ENCODE measurements at places on chromosomes 2 and 18.

DNA sequence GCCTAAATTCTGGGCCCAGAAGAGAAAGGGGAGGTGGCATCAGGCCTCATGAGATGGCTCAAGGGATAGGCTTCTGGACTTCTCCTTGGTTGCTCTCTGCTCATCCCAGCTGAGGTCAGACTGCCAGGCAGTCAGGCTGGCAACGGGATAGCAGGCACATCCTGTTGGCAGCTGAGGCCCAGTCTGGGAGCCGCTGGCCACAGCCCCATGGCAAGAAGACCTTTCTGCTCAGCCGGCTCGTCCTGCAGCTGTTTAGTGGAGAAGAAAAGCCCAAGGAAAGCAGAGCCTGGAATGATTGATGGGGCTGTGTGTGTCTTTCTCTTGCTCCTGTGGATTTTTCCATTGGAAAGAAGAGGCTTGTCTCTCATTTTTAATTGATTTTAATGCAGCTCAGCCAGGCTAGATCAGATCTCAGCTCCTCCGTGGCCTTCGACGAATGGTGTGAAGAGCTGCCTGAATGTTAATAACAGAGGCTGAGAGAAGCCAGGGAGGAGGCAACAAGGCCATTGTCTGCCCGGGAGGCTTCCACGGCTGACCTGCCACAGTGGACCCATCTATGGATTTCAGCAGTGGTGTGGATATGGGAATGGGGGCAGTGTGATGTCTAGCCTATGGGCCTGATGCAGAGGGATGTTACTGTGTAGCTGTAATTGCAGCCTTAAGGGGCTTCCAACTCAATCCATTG is 99.5 kb downstream of the HS1BP3 start:
- DNase-seq = no peak
- no peaks in the 10 kb centered on the region for H3K4me1 ChIP-seq
- H3K36me3 ChIP-seq = no peaks in the 10 kb centered on the region
- no peaks in the 10 kb centered on the region for H3K27me3 ChIP-seq
- H3K27ac ChIP-seq = no peak overlapping the region

DNA sequence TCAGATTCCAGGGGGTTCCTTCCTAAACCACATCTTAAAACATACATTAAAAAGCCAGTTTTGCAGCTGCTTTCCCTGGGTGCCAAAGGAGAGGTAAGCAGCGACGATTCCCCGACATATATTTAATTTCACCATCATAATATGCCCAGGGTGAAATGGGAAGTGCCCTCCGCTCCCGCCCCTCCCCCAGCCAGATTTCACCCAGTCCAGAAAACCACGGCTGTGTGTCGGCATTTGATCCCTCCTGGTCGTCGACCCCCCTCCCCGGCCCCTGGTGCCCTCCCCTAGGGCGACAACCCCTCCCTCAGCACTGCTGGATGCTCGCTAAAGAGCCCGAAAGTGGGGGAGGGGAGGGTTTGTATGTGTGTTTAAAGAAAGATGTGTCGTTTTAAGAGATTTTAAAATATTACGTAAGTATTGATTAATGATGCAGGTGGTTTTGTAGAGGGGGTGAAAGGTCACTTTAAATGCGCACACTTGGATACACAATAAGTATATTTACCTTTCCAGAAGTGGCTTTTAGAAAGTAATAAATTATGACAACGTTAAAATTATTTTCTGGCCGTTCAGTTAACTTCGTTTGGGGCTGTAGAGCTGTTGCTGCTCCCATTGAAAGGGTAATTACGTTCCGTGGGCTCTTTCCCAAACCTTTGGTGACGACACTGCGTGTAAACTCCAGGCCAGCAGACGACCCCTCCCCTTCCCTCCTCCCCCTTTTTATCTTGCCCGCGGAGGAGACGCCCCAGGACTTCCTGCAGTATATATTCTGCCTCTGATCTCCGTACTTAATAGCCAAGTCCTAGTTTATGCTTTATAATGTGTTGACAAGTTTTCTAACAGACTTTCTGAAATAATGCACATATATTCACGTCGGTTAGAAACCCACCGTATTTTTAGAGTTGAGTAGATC is 3.4 kb upstream of the BCL11A start:
- peak overlapping the region; percentile 89 for H3K27ac ChIP-seq
- DNase-seq = peak; percentile 82
- peaks cover 43% of the 10 kb centered on the region for H3K4me1 ChIP-seq
- peak overlapping the region; percentile 100 for H3K4me3 ChIP-seq
- H3K27me3 ChIP-seq = no peaks in the 10 kb centered on the region

DNA sequence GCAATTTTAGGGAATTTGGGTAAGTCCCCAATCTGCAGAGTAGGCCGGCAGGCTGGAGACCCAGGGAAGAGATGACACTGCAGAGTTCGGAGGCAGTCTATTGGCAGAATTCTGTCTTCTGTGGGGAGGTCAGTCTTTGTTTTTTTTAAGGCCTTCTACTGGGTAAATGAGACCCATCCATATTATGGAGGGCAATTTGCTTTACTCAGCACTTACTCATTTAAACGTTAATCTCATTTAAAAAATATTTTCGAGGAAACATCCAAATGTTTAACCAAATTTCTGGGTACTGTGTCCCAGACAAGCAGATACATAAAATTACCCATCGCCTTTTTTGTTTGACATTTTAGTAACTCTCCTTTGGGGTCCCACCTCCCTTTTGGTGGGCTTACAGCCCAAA is 139.5 kb downstream of the IRS1 start:
- H3K4me3 ChIP-seq = no peak overlapping the region
- no peaks in the 10 kb centered on the region for H3K4me1 ChIP-seq
- no peak overlapping the region for H3K27ac ChIP-seq
- no peak for DNase-seq

DNA sequence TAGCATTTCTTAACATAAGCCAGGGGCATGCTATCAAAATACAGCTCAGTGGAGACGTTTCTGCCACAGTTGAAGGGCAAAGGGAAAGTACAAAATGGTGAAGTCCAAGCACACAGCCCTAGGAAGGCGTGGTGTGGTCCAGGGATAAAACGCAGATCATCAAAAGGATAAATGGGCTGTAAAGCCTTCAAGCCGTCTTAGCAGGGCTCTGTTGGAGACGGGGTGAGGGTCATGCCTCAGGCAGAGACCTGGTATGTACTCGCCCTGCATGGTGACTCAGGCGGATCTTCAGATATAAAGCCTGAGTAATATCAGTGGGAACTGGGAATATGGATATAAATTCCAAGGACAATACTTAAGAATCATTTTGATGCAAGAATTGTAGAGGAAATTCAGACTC is 61.2 kb downstream of the NGEF start:
- H3K27me3 ChIP-seq = no peaks in the 10 kb centered on the region
- H3K27ac ChIP-seq = no peak overlapping the region
- no peaks in the 10 kb centered on the region for H3K4me1 ChIP-seq
- no peaks in the 10 kb centered on the region for H3K36me3 ChIP-seq
- no peak overlapping the region for H3K4me3 ChIP-seq
- no peak for DNase-seq

DNA sequence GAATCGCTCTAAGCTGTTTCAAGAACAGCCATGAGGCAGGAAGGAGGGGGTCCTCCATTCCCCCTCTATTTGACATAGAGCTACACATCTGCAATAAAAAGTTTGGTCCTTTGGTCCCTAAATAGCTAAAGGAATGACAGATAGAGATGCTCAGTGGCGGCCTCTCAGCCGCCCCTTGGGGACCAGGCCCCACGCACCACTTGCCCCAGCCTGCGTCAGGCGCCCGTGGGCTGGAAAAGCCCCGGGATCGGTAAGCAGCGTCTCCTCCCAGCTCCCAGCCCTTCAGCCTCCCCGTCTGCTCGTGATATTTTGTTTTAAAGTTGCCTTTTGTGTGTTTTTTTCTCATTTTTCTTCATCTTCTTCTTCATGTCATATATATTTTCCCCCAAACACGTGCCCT is 321.0 kb downstream of the CELF4 start:
- peaks cover 2% of the 10 kb centered on the region for H3K27me3 ChIP-seq
- H3K36me3 ChIP-seq = no peaks in the 10 kb centered on the region
- H3K27ac ChIP-seq = no peak overlapping the region
- H3K4me3 ChIP-seq = no peak overlapping the region

DNA sequence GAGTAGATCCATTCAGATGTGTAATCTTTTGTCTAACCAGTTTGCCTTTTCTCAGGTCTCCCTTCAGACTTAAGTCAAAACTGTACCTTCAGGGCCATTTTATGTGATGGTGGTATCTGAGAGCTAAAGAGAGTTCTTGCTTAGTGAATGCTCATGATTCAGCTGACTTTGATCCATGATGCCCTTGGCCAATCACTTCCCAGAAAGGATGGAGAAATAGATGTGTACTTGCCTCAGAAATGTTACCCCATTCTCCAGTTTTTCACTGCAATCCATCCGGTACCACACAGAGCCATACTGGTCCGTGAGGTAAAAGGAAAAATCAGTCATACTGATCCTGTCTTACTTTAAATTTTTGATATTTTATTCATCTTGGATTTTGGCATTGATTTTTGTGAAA is 234.8 kb upstream of the PIK3C3 start:
- H3K4me1 ChIP-seq = no peaks in the 10 kb centered on the region
- no peak for DNase-seq
- H3K27me3 ChIP-seq = peaks cover 2% of the 10 kb centered on the region
- H3K4me3 ChIP-seq = no peak overlapping the region
- H3K36me3 ChIP-seq = no peaks in the 10 kb centered on the region

- H3K27me3 ChIP-seq = peaks cover 5% of the 10 kb centered on the region
- H3K4me1 ChIP-seq = no peaks in the 10 kb centered on the region
- DNase-seq = no peak
- H3K4me3 ChIP-seq = no peak overlapping the region
Measured at GRCh38 chr2:71778936-71779773, 325.8 kb downstream of the DYSF start.

- no peaks in the 10 kb centered on the region for H3K36me3 ChIP-seq
- no peaks in the 10 kb centered on the region for H3K4me1 ChIP-seq
- no peak overlapping the region for H3K4me3 ChIP-seq
- H3K27ac ChIP-seq = no peak overlapping the region
Measured at GRCh38 chr2:240295256-240296103, 140.0 kb upstream of the GPC1 start.

DNA sequence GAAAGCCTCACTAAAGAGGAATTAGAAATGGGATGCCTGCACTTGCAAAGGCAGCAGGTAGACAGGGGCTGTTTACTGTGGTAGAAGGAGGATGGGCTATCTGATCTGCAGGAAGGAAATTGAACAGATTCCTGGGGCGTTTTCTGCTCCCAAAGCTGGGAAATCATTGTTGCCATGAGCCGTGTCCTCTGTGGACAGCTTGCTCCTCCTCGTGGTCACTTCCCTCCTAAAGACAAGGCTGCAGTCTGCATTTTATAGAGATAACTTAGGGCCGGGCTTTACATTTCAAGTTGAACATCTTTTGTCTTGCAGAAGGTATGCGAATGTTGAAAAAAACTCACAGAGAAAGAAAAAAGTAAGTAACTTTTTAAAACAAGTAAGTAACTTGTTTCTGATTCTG is 50.9 kb downstream of the DCDC2C start:
- H3K36me3 ChIP-seq = no peaks in the 10 kb centered on the region
- H3K27me3 ChIP-seq = peaks cover 2% of the 10 kb centered on the region
- H3K27ac ChIP-seq = no peak overlapping the region
- no peak for DNase-seq
- no peak overlapping the region for H3K4me3 ChIP-seq

DNA sequence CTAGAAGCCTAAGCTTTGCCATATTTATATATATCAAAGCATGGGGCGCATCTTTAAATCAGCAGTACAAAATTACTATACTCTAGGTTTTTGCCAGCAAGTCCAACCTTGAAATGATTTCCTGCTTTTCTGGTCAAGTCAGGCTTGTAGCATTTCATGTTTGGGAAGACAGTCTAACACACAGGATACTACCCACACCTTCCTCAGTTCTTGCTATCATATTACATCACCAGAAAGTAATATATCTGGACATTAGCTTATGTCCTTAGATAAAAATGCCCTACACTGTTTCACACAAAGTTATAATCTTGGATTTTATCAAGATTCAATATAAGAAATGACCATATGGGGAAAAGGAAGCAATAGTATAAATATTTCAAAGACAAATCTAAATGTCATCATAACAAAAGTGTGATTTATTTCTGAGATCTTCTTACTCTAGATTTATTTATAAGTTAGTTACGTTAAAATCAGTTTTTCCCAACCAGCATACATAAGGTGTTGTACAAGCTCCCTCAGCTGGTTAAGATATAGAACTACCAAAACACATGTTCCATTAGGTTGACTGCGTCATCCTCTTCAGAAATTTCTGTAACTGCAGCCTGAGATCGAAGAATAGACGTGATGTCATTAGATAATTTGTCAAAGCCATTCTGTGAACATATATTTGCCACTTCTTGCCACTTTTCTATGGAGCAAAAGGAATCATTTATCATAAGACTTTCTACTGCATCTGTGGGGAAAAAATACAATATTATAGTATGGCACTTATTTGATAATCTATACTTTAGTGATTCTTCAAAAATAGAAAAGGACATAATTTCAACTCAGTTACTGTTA is 56.6 kb downstream of the CLHC1 start:
- DNase-seq = peak; percentile 83
- no peaks in the 10 kb centered on the region for H3K36me3 ChIP-seq
- no peak overlapping the region for H3K4me3 ChIP-seq
- no peaks in the 10 kb centered on the region for H3K27me3 ChIP-seq

DNA sequence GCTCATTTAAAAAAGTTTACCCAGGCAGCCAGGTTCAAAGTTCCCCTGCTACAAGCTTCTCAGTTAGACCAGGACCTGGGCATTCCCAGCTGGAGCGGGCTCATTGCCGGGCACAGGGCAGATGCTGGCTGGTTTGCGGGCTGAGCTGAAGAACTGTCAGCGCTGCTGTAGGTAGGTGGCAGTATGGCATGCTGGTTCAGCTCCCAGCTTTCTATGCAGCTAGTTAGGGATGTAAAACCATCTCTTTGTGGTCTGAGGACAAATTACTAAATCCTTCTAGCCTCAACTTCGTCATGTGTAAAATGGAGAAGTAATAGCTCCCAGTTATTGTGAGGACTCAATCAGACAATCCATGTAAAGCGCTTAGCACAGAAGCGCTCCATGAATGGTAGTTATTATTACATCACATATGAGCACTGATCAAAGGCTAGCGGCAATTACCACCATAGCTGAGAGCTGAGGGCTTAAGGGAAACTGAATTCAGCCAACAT is 2.4 kb upstream of the LDLRAD4 start:
- H3K4me3 ChIP-seq = no peak overlapping the region
- DNase-seq = peak; percentile 83
- H3K27ac ChIP-seq = no peak overlapping the region

- H3K27ac ChIP-seq = no peak overlapping the region
- no peak overlapping the region for H3K4me3 ChIP-seq
- no peak for DNase-seq
- no peaks in the 10 kb centered on the region for H3K27me3 ChIP-seq
- no peaks in the 10 kb centered on the region for H3K36me3 ChIP-seq
Measured at GRCh38 chr2:240458900-240459391, 23.5 kb downstream of the GPC1 start.

GRCh38 chr18:11750581-11751310 is 61.7 kb downstream of the GNAL start:
- H3K4me3 ChIP-seq = no peak overlapping the region
- H3K36me3 ChIP-seq = no peaks in the 10 kb centered on the region
- no peak overlapping the region for H3K27ac ChIP-seq

- no peak overlapping the region for H3K27ac ChIP-seq
- no peaks in the 10 kb centered on the region for H3K36me3 ChIP-seq
- H3K4me1 ChIP-seq = no peaks in the 10 kb centered on the region
- DNase-seq = no peak
- H3K27me3 ChIP-seq = no peaks in the 10 kb centered on the region
Measured at GRCh38 chr18:48975120-48975816, 24.5 kb upstream of the SMAD7 start.

Data from common myeloid progenitor, CD34-positive (primary cell).